ENCODE measurements at places on chromosomes 4 and X. TPM values are rescaled to one million over a fixed set of nuclear protein-coding genes. Genes with fewer than 3 reads are reported as not detected.

DNA sequence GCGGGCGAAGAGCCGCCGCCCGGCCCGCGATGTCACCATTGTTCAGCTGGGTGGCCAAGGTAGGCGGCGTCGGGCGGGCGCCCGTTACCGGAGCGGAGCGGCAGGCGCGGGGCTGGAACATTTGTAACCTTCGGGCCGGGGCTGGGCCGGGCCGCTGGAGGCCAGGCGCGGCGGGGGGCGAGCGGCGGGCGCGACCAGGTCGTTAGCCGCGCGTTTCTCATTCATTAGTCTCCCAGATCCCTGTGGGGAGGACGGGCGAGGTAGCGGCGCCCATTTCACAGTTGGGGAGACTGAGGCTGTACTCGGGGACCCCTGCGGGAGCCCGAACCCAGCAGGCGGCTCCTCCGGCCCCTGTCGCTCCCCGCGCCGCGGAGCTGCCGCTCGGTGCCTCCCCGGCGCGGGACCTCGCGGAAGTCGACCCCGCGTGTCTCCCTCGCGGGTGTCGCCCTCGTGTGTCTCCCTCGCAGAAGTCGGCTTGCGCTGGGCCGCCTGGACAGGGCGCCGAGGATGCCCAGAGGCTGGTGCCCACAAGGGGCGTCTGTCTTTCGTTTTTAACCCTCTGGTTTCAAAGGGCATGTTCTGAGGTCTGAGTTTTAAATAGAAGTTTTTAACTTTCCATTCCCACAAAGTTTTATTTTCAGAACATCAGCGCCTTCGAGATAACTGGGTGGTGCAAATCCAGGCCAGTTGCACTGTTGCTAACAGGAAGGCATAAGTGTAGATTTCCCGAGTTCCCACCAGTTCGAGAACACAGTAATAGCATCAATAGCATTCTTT lies 17.5 kb downstream of the PTTG2 start:
- no peaks in the 10 kb centered on the region for H3K36me3 ChIP-seq
- peak; percentile 23 for DNase-seq
- peak overlapping the region; percentile 61 for H3K4me3 ChIP-seq
- no peaks in the 10 kb centered on the region for H3K27me3 ChIP-seq
- H3K27ac ChIP-seq: peak overlapping the region; percentile 67
- H3K4me1 ChIP-seq: peaks cover 54% of the 10 kb centered on the region

GRCh38 chr4:53490965-53491622 lies 100.2 kb downstream of the LNX1 start:
- H3K36me3 ChIP-seq: no peaks in the 10 kb centered on the region
- H3K27ac ChIP-seq: no peak overlapping the region
- no peaks in the 10 kb centered on the region for H3K4me1 ChIP-seq

DNA sequence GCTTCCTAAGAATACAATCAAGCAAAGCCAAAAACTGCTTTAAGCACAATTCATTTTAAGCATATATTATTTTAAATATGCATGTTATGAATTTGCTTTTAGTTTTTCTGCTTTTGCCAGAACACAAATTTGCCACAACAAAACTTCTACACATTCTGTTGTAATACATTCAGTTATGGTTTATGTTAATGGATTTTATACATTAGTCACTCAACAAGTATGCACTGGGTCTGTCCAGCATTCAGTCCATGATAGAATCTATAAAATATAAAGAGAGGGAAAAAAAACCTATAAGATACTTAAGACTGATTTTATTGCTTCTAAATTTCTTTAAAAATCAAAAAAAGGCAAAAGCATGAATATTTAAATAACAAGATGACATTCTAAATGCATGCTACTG lies 22.2 kb downstream of the IQCM start:
- H3K27me3 ChIP-seq: no peaks in the 10 kb centered on the region
- no peaks in the 10 kb centered on the region for H3K4me1 ChIP-seq
- H3K36me3 ChIP-seq: no peaks in the 10 kb centered on the region

The DDX53 gene
- total RNA-seq: not detected

GRCh38 chrX:110866421-110866820 lies 70.8 kb upstream of the CHRDL1 start:
- H3K4me3 ChIP-seq: no peak overlapping the region
- H3K36me3 ChIP-seq: no peaks in the 10 kb centered on the region
- H3K27me3 ChIP-seq: no peaks in the 10 kb centered on the region
- DNase-seq: no peak
- H3K27ac ChIP-seq: no peak overlapping the region

DNA sequence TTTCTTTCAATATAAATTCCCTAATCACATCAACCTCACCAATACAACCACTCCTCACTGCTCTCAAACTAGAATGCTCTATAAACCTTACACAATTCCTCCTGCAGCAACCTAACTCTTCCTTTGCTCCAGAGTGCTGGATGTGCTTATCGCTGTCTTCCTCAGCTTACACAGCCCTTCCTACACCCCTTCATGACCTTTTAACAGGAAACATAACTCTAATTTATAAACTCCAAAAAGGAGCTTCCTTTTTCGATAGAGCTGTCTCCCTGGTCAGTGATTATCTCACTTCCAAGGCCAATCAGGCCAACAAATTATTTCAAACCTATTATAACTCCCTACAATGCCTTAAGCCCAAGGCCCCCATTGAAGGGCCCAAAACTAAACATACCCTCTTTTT lies 78.8 kb downstream of the COQ2 start:
- H3K36me3 ChIP-seq: no peaks in the 10 kb centered on the region
- no peak overlapping the region for H3K4me3 ChIP-seq
- H3K27me3 ChIP-seq: no peaks in the 10 kb centered on the region
- no peak for DNase-seq

The SYTL4 gene
- total RNA-seq: 0.73 TPM

GRCh38 chrX:64204701-64205440 lies 637 bp downstream of the AMER1 start:
- no peaks in the 10 kb centered on the region for H3K36me3 ChIP-seq
- H3K27ac ChIP-seq: peak overlapping the region; percentile 90
- peak overlapping the region; percentile 78 for H3K4me3 ChIP-seq
- peaks cover 18% of the 10 kb centered on the region for H3K4me1 ChIP-seq

The DCAF8L2 gene
- not detected for total RNA-seq

DNA sequence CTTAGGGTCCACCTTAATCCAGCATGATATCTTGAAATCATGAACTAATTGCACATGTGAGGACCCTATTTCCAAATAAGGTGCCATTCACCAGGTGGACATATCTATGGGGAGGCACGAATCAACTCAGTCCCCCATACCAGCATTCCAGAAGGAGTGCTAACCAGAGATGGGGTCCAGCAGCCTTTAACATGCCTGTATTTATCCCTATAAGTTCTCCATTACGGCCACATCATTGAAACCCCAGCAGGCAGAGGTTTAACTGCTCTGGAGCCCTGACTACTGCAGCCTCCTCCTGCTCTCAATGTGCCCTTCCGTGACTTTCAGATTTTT lies 3.2 kb upstream of the ASMTL start:
- H3K36me3 ChIP-seq: no peaks in the 10 kb centered on the region
- no peak overlapping the region for H3K27ac ChIP-seq
- no peak for DNase-seq

DNA sequence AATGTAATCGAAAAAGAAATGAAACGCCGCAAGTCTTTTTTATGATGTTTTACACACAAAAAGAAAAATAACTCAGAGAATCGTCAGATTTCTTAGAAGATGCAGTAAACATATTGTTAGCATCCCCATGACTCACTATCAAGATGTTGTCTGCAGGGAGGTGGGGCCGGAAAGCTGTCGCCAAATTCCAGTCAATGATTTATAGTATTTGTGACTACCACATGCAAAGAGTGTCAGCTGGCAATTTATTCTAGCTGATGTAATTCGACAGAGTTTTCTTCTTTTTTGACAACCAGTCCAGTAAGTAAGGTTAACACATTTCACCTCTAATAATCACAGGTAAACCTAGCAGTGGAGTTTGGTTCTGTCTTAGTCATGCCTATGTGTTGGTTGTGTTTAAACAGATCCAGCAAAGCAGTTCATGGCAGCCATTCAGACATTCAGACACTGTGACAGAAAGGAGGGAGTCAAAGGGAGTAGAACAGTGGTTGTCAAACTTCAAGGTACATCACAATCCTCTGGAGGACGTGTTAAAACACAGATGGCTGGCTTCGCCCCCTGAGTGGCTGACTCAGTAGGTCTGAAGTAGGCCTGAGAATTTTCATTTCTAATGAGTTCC lies 19.8 kb upstream of the PPP1R2C start:
- no peaks in the 10 kb centered on the region for H3K4me1 ChIP-seq
- DNase-seq: no peak
- no peaks in the 10 kb centered on the region for H3K27me3 ChIP-seq
- H3K36me3 ChIP-seq: no peaks in the 10 kb centered on the region
- H3K4me3 ChIP-seq: no peak overlapping the region

DNA sequence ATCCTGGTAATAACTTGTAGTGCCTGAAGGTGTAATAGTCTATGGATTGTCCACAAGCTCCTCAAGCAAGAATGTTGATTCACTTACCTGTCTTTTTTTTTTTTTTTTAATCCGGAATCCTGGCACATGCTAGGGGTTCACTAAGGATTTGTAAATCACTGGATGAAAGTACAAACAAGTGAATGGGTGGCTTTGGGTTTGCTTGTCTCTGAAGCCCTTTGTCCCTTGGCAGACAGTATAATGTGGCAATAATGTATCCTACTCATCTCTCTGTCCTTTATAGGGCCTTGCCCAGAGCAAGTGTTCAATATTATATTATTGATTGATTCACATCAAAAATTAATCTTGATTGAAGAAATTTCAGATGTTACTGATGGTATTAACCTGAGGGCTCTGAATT lies 334.0 kb upstream of the CPEB2 start:
- no peak overlapping the region for H3K27ac ChIP-seq
- no peak for DNase-seq
- no peaks in the 10 kb centered on the region for H3K27me3 ChIP-seq
- no peak overlapping the region for H3K4me3 ChIP-seq
- no peaks in the 10 kb centered on the region for H3K4me1 ChIP-seq

- H3K4me1 ChIP-seq: no peaks in the 10 kb centered on the region
- H3K27me3 ChIP-seq: peaks cover 2% of the 10 kb centered on the region
- H3K27ac ChIP-seq: no peak overlapping the region
- peak; percentile 12 for DNase-seq
Measured at GRCh38 chr4:8547108-8547911, 32.9 kb upstream of the GPR78 start.
